T-helper 2 cell treated with Interferon-gamma antibody and Interleukin-4, amounts not matched to agents 5 μg/mL and 100 μg/mL, for 36 hours (primary cell): ENCODE measurements at places on chromosomes 7 and 10.

- no peaks in the 10 kb centered on the region for H3K27me3 ChIP-seq
- DNase-seq = no peak
- H3K4me3 ChIP-seq = no peak overlapping the region
- H3K27ac ChIP-seq = no peak overlapping the region
- H3K4me1 ChIP-seq = no peaks in the 10 kb centered on the region
- H3K36me3 ChIP-seq = no peaks in the 10 kb centered on the region
Observed at GRCh38 chr7:69860941-69861622, 262.8 kb downstream of the AUTS2 start.

- no peaks in the 10 kb centered on the region for H3K4me1 ChIP-seq
- no peaks in the 10 kb centered on the region for H3K27me3 ChIP-seq
- no peaks in the 10 kb centered on the region for H3K36me3 ChIP-seq
- H3K27ac ChIP-seq = no peak overlapping the region
Observed at GRCh38 chr10:65291286-65291685, 1634.5 kb upstream of the LRRTM3 start.

GRCh38 chr10:130904676-130905075 lies 406.8 kb downstream of the TCERG1L start:
- no peak overlapping the region for H3K27ac ChIP-seq
- no peak for DNase-seq
- no peaks in the 10 kb centered on the region for H3K27me3 ChIP-seq
- no peaks in the 10 kb centered on the region for H3K4me1 ChIP-seq

- DNase-seq = no peak
- H3K4me3 ChIP-seq = no peak overlapping the region
- H3K4me1 ChIP-seq = no peaks in the 10 kb centered on the region
- no peak overlapping the region for H3K27ac ChIP-seq
Observed at GRCh38 chr10:16360001-16360400, 76.8 kb upstream of the PTER start.

- H3K4me3 ChIP-seq = no peak overlapping the region
- H3K27ac ChIP-seq = no peak overlapping the region
- H3K27me3 ChIP-seq = no peaks in the 10 kb centered on the region
- peaks cover 2% of the 10 kb centered on the region for H3K36me3 ChIP-seq
- DNase-seq = no peak
Observed at GRCh38 chr7:1474736-1475135, 15.5 kb upstream of the MICALL2 start.

DNA sequence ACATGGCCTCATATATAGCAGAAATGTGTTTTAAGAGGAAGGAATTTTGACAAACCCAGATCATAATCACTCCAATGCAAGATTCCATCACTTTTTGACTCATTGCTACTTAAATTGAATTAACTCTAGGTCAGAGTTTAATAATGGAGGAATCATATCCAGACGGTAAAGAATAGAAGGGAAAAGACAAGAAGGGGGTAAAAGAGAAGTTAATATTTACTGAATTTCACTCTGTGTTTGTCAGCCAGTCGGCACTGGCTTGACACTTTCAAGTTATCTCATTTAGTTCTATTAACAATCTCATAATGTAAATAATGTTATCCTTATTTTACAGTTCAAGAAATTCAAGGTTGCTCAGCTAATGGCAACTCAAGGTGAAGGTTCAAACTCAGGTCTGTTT lies 147.5 kb downstream of the SEMA3A start:
- no peaks in the 10 kb centered on the region for H3K4me1 ChIP-seq
- no peak overlapping the region for H3K27ac ChIP-seq
- DNase-seq = no peak
- peaks cover 9% of the 10 kb centered on the region for H3K27me3 ChIP-seq
- H3K36me3 ChIP-seq = no peaks in the 10 kb centered on the region

GRCh38 chr7:123580406-123581161 lies 21.0 kb upstream of the ASB15 start:
- peaks cover 13% of the 10 kb centered on the region for H3K27me3 ChIP-seq
- no peaks in the 10 kb centered on the region for H3K4me1 ChIP-seq
- no peak for DNase-seq
- no peak overlapping the region for H3K4me3 ChIP-seq
